ENCODE measurements at places on chromosomes 5 and 9. TPM values are rescaled to one million over a fixed set of nuclear protein-coding genes. Genes with fewer than 3 reads are reported as not detected.

GRCh38 chr5:72510610-72511181 lies 3.5 kb upstream of the ZNF366 start:
- no peaks in the 10 kb centered on the region for H3K36me3 ChIP-seq
- peak overlapping the region; percentile 74 for H3K27ac ChIP-seq
- H3K27me3 ChIP-seq = no peaks in the 10 kb centered on the region

GRCh38 chr9:114746591-114747346 lies 59.1 kb downstream of the TNFSF15 start:
- no peaks in the 10 kb centered on the region for H3K36me3 ChIP-seq
- H3K27ac ChIP-seq = no peak overlapping the region
- H3K4me3 ChIP-seq = no peak overlapping the region
- no peaks in the 10 kb centered on the region for H3K27me3 ChIP-seq
- no peak for DNase-seq

DNA sequence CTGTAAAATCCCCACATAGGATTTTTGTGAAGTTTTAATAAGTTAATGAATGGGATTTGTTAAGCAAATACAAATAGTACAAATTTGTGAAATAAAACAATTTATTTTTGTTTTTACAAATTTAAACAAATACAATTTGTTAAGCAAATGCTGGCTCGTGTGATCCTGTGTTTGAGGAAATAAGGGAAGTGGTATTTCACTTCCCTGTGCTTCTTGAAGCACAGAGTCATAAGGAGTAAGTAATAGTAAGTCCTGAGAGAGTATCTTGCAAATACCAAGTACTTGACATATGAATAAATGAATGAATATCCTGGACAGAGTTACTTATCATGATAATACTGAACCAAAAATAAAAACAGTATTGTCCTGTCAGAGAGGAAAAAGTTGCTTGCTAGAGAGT lies 9.1 kb downstream of the SMIM3 start:
- no peak for DNase-seq
- peaks cover 12% of the 10 kb centered on the region for H3K4me1 ChIP-seq
- no peaks in the 10 kb centered on the region for H3K36me3 ChIP-seq

DNA sequence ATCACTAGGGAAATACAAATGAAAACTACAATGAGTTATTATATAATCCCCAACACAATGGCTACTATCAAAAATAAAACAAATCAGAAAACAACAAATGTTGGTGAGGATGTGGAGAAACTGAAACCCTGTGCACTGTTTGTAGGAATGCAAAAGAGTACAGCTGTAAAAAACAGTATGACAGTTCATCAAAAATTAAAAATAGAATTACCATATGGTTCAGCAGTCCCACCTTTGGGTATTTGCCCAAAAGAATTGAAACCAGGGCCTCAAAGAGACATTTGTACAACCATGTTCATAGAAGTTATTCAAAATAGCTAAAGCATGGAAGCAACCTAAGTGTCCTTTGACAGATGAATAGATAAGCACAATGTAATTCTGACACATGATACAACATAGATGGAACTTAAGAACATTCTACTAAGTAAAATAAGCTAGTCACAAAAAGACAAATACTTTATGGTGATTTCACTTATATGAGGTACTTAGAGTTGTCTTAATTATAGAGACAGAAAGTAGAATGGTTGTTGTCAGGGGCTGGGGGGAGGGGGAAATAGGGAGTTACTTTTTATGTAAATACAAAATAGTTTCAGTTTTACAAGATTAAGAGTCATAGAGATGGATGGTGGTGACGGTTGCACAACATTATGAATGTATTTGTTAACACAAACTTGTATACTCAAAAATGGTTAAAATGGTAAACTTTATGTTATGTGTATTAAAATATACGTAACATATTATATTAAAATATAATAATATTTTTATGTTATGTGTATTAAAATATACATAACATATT lies 102.8 kb downstream of the KCTD16 start:
- no peaks in the 10 kb centered on the region for H3K4me1 ChIP-seq
- no peaks in the 10 kb centered on the region for H3K36me3 ChIP-seq
- no peak overlapping the region for H3K27ac ChIP-seq
- H3K4me3 ChIP-seq = no peak overlapping the region

DNA sequence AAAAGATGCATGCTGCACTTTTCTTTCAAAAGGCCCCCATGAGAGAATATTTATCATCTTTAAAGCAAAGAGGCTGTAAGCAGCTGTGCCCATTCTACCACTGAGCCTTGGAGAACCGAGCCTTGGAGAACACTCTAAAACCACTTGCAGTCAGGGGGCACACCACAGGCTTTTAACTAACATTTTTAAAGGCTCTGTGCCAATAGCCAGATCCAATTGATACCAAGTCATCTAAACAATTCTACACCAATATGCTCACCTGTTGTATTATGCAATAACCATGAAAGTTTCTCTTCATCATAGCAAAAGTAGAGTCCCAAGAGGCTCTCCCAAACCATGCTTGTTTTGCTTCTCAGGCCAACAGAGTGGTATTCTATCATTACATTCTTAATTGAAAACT lies 1090.5 kb upstream of the SEMA6A start:
- DNase-seq = no peak
- H3K36me3 ChIP-seq = no peaks in the 10 kb centered on the region
- H3K27me3 ChIP-seq = no peaks in the 10 kb centered on the region
- H3K4me3 ChIP-seq = no peak overlapping the region
- H3K27ac ChIP-seq = no peak overlapping the region

GRCh38 chr5:10584714-10585517 lies 21.0 kb downstream of the ANKRD33B start:
- DNase-seq = no peak
- H3K36me3 ChIP-seq = no peaks in the 10 kb centered on the region
- no peaks in the 10 kb centered on the region for H3K27me3 ChIP-seq

DNA sequence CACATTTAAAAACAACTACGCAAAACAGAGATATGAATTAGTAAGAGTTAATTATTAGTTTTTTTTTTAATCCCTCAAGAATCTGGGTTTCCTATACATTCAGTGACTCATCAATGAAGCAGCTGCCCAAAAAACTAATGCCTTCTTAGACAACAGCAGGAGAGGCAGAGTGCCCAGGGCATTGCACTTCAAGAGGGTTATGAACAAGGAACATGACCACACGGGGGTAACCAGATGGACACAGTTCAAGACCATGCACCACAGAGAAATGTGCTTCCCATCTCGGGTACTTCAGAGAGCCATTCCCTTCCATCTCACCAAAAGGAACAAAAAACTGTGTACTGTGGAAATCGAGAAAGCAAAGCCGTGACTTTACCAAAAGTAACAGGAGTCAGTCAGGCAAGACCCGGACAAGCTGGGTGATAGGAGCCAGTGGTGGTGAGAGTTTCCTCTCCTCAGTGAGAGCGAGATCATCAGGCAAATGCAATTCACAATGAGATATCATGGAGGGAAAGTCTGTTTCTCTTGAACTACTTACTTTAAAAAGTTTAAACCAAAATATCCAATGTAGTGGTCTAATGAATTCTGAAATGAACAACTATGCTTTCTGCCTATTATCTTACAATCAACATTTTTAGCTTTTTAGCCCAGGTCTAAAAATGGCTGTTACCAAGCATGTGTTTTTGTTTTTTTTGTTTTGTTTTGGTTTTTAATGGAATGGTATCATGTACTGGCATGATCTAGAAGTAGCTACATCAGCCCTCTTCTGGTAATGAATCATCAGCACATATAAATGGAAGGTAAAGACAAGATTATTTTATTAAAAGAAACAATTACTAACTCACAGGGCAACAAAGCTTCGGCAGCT lies 192.1 kb downstream of the TSSK1B start:
- no peaks in the 10 kb centered on the region for H3K27me3 ChIP-seq
- no peaks in the 10 kb centered on the region for H3K36me3 ChIP-seq
- H3K27ac ChIP-seq = no peak overlapping the region
- no peak overlapping the region for H3K4me3 ChIP-seq
- DNase-seq = no peak

GRCh38 chr5:42840269-42840668 lies 28.6 kb upstream of the SELENOP start:
- H3K36me3 ChIP-seq = no peaks in the 10 kb centered on the region
- DNase-seq = peak; percentile 28
- H3K27ac ChIP-seq = peak overlapping the region; percentile 47
- H3K4me3 ChIP-seq = no peak overlapping the region
- no peaks in the 10 kb centered on the region for H3K27me3 ChIP-seq
- H3K4me1 ChIP-seq = peaks cover 11% of the 10 kb centered on the region

DNA sequence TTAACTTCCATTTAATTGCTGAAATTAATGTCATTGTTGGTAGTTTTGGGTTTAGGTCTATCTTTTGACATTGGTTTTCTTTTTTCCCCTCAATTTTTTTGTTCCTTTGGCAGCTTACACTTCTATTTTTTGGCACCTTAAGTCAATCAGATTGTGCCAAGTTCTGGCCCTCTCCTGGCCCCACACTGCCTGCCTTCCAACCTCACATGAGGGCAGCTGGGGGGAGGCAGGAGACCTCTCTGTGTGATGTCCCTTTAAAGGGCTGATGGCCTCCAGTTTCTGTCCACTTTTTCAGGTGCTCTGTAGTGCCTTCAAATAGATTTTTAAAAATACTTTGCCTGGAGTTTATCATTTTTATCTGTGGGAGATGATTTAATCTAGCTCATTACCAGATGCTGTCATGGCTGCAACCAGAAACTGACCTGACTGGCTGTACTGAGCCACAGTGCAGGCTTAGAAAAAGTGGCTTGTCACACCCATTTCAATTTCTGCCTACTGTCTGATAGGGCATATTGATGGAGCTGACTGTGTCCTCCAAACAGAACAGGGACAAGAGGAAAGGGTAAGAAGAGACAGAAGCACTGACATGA lies 196.6 kb downstream of the FANCC start:
- no peaks in the 10 kb centered on the region for H3K27me3 ChIP-seq
- H3K4me1 ChIP-seq = no peaks in the 10 kb centered on the region
- no peaks in the 10 kb centered on the region for H3K36me3 ChIP-seq
- DNase-seq = no peak
- no peak overlapping the region for H3K4me3 ChIP-seq
- no peak overlapping the region for H3K27ac ChIP-seq

GRCh38 chr9:114112778-114113584 lies 13.9 kb upstream of the KIF12 start:
- no peaks in the 10 kb centered on the region for H3K36me3 ChIP-seq
- H3K4me3 ChIP-seq = no peak overlapping the region
- DNase-seq = peak; percentile 82
- peak overlapping the region; percentile 64 for H3K27ac ChIP-seq
- no peaks in the 10 kb centered on the region for H3K4me1 ChIP-seq

DNA sequence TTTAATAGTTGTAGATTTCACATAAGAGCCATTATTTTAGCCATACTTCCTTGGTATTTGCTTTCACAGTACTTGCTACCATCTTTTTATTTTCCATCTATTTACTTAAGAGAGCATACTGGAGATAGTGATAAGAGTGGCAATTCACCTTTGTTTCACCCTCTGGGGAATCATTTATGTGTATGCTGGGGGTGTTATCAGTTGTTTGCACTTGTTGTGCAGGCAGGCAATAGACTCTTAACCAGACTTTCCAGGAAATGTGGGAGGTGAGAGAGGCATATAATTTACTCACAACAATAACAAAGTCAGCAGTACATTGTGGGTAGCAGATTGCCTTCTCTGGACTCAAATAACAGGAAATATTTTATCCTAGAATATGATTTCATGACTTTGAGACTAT lies 1018.3 kb downstream of the CDH12 start:
- H3K27me3 ChIP-seq = no peaks in the 10 kb centered on the region
- no peak for DNase-seq
- H3K36me3 ChIP-seq = no peaks in the 10 kb centered on the region
- no peak overlapping the region for H3K27ac ChIP-seq

- H3K4me1 ChIP-seq = peaks cover 23% of the 10 kb centered on the region
- H3K4me3 ChIP-seq = no peak overlapping the region
- H3K27ac ChIP-seq = no peak overlapping the region
- no peaks in the 10 kb centered on the region for H3K27me3 ChIP-seq
- no peaks in the 10 kb centered on the region for H3K36me3 ChIP-seq
- no peak for DNase-seq
Observed at GRCh38 chr5:149130121-149130914, 11.0 kb upstream of the ABLIM3 start.

DNA sequence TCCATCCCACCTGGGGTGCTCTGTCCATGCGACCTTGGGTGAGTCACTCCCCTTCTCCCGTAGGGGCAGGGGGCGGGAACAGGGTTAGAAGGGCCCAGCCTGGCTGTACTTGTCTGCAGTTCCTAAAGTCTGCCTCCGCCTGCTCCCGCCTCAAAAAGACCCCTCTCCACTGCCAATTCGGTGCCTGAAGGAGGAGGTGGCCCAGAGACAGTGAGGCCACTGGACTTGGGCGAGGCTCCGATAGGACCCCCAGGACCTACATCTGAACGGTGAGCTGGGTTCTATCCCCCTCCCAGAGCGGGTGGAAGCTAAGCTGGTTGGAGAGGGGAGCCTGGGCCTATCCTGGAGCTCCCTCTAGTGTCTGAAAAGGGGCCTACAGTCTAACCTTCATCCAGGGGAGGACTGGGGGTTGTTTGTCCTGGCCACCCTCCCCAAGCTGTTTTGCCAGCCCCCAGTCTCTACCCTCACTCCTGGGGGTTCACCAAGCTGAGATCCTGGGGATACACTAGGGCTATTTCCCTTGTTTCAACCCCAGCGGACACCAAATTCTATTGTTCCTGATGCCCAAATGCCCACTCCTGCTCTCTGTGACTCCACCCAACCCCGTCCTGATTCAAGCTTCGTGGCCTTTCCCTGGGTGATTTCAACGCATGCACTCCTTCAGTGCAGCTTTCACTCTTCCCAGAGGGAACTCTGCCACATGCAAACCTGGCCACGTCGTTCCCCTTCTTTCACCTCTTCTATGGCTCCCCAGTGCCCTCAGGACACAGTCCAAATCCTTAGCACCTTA lies 6.1 kb upstream of the CRB2 start:
- no peaks in the 10 kb centered on the region for H3K36me3 ChIP-seq
- peaks cover 5% of the 10 kb centered on the region for H3K4me1 ChIP-seq
- no peak overlapping the region for H3K4me3 ChIP-seq

- no peak overlapping the region for H3K27ac ChIP-seq
- H3K4me1 ChIP-seq = no peaks in the 10 kb centered on the region
- H3K4me3 ChIP-seq = no peak overlapping the region
- no peaks in the 10 kb centered on the region for H3K36me3 ChIP-seq
Observed at GRCh38 chr5:53001541-53001940, 12.4 kb downstream of the ITGA2 start.

The KIF27 gene
- total RNA-seq = 2.0 TPM

The HNRNPA0 gene
- total RNA-seq = 6.0 TPM

The SOWAHA gene
- not detected for total RNA-seq

The GZMA gene
- not detected for total RNA-seq
